ENCODE measurements at places on chromosomes 4 and X. TPM values are rescaled to one million over a fixed set of nuclear protein-coding genes. Genes with fewer than 3 reads are reported as not detected.

Gene HMX1
- not detected for total RNA-seq

Gene RNF150
- total RNA-seq: 28.7 TPM

Gene JAKMIP1
- total RNA-seq: 0.10 TPM

Gene MAGEA2
- not detected for total RNA-seq

Gene OFD1
- 17.8 TPM for total RNA-seq

Gene ADGRG2
- 0.15 TPM for total RNA-seq

DNA sequence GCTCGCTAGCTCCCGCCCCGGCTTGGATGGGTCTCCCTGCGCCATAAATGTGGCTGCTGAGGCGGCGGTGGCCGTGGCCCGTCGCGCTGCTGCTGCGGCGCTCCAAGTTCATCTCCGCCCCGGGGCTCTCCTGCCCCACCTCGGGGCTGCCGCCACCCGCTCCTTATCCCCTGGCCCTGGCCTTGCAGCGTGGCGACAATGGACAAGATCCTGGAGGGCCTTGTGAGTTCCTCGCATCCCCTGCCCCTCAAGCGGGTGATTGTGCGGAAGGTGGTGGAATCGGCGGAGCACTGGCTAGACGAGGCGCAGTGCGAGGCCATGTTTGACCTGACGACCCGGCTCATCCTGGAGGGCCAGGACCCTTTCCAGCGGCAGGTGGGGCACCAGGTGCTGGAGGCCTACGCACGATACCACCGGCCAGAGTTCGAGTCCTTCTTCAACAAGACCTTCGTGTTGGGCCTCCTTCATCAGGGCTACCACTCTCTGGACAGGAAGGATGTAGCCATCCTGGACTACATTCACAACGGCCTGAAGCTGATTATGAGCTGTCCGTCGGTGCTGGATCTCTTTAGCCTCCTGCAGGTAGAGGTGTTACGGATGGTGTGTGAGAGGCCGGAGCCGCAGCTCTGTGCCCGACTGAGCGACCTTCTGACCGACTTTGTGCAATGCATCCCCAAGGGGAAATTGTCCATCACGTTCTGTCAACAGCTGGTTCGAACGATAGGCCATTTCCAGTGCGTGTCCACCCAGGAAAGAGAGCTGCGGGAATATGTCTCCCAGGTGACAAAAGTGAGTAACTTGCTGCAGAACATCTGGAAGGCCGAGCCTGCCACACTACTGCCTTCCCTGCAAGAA lies 763 bp downstream of the USP38 start:
- no peaks in the 10 kb centered on the region for H3K27me3 ChIP-seq
- peak overlapping the region; percentile 97 for H3K27ac ChIP-seq
- H3K4me3 ChIP-seq: peak overlapping the region; percentile 90
- H3K36me3 ChIP-seq: peaks cover 10% of the 10 kb centered on the region

DNA sequence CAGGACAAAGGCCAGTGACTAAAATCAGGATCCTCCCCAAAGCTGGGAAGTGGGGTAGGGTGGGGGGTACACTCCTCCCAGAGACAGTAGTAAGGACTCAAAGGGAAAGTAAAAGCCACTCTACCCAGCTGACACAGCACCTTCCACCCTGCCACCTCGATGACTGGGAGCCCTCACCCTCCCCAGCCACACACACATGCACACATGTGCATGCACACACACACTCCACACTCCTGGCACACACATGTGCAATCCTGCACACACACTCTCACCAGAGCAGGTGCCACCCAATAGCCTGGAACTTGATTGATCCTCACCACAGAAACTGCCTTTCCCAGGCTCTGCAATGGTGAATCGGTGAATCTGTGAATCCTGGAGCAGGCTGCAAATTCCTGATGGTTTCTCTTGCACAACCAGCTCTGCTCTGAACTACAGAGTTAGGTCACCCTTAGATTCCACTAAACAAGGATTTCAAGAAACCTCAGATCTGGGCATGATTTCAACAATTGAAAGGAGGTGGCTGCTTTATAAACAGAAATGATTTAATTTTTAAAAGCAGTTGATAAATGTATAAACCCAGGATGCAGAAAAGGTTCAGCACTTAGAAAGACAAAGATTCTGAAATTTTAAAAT lies 21.5 kb downstream of the AMOT start:
- DNase-seq: no peak
- H3K27me3 ChIP-seq: no peaks in the 10 kb centered on the region
- H3K4me1 ChIP-seq: peaks cover 9% of the 10 kb centered on the region
- H3K36me3 ChIP-seq: no peaks in the 10 kb centered on the region

DNA sequence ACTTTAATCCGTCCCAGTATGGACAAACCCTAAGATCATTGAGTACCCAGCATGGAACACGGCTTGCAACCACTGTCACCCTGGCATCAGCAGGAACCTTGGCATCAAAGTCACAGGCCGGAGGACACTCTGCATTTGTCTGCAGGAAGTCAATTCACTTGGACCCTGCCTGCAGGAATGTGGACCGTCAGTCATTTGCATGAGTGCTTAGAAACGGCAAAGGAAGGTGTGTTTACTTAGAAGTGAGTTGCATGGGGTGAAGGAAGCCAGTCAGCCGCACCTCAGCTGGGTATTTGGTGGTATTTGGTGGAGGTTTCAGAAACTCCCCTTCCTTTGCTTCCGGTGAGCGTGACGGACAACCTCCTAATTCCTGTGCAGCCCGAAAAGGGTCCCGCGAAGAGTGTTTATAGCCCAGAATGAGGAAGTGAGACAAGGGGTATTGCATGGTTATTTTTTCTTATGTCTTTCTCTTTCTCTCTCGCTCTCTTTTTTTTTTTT lies 15.5 kb downstream of the P2RY8 start:
- H3K36me3 ChIP-seq: no peaks in the 10 kb centered on the region
- no peak overlapping the region for H3K27ac ChIP-seq
- no peak overlapping the region for H3K4me3 ChIP-seq

DNA sequence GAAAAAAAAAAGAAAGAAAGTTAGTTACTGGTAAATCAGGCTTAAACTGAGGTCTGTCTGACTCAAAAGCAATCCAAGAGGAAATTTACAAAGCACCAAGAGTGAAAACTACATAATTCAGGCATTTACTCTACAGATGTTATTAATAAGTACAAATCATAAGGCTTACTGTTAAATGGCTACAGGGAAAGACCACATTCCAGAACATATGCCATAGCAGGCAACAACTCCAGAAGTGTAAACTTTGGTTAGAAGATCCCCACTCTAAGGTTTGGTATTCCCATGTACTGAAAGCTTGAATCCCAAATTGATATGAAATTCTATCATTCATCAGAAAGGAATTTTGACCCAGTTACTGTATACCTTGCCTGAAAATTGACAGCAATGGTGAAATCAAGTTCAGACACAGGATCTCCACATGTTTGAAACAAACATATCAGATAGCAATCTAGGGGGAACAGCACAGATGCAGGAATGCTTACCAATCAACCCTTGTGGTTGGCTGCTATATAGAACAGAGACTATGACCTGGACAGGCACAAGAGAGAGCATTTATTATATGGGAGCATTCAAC lies 6.6 kb downstream of the USP26 start:
- H3K4me1 ChIP-seq: no peaks in the 10 kb centered on the region
- DNase-seq: no peak
- H3K27me3 ChIP-seq: no peaks in the 10 kb centered on the region
- no peak overlapping the region for H3K4me3 ChIP-seq
- H3K36me3 ChIP-seq: no peaks in the 10 kb centered on the region

- no peak overlapping the region for H3K4me3 ChIP-seq
- no peaks in the 10 kb centered on the region for H3K27me3 ChIP-seq
- H3K4me1 ChIP-seq: peaks cover 79% of the 10 kb centered on the region
- peak overlapping the region; percentile 63 for H3K27ac ChIP-seq
Observed at GRCh38 chr4:186688150-186688943, 35.3 kb downstream of the FAT1 start.

DNA sequence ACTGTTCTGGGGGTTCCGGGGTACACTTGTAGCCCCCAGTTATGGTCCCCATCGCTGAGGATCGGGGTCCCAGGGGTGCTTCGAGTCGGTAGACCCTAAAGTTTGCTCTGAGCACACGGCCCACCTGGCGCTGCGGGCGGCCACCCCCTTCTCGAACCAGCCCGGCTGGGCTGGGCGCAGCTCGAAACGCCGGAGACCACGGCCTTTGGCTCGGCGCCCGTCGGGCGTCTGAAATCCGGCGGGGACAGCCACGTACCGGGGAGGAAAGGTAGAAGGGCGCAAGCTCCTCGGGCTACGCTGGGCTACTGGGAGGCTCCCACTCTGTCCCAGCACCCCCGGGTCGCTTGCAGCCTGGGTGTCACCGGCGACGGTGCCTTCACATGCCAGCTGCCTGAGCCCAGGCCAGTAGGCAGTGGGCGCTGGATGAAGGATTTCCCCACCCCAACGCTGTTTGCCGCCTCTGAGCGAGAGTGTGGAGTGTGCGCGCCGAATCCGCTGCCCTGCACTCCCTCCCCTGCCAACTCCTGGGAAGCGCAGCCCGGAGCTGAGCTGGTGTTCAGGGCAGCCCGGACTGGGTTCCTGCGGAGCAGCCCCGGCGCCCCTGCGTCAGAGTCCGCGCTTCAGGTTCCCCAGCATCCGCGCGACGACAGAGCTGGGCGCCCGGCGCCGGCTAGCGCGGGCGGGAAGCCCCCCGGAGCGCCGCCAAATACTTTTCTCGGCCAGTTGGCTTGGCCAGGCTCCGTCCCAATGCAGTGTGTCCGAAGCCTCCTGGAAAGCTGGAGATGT lies 637 bp downstream of the MAMLD1 start:
- no peaks in the 10 kb centered on the region for H3K36me3 ChIP-seq
- H3K27ac ChIP-seq: peak overlapping the region; percentile 82
- H3K4me1 ChIP-seq: peaks cover 15% of the 10 kb centered on the region
- peak; percentile 86 for DNase-seq
- H3K27me3 ChIP-seq: no peaks in the 10 kb centered on the region

DNA sequence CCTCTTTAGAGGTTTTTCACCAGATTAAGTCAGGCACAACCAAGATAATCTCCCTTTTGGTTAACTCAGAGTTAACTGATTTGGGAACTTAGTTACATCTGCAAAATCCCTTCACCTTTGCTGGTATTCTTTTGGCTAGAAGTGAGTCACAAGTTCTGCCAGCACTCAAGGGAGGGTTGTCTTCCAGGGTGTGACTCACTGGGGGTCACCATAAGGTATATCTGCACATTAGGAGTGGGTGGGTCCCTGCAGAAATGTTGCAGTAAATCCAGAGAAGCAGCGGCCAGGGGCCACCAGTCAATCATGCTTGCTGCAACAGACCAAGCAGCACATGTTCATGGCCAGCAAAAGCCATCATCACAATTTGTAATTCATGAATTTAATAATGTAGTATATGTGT lies 59.8 kb upstream of the MAML3 start:
- no peaks in the 10 kb centered on the region for H3K36me3 ChIP-seq
- H3K4me3 ChIP-seq: no peak overlapping the region
- no peaks in the 10 kb centered on the region for H3K4me1 ChIP-seq
- no peak overlapping the region for H3K27ac ChIP-seq
- DNase-seq: no peak

DNA sequence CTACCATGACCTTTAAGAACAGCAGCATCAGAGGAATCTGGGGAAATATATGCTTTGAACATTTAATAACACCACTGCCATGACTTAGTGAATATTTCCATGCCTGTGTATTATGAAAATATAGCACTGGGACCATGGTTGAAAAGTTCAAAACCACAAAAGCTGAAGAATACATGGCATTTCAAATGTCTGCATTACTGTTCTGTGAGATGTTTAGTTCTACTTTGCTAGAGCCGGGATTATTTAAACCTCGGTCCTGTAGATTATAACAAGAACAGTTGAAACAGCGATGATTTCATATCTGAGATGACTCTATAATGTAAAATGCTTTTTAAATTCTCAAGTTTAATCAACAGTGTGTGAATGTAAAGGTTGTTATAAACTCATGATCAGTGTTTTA lies 126.7 kb upstream of the AGA start:
- H3K27ac ChIP-seq: peak overlapping the region; percentile 8
- H3K4me1 ChIP-seq: peaks cover 24% of the 10 kb centered on the region
- peaks cover 1% of the 10 kb centered on the region for H3K36me3 ChIP-seq
- DNase-seq: no peak
- no peaks in the 10 kb centered on the region for H3K27me3 ChIP-seq

- H3K36me3 ChIP-seq: peaks cover 1% of the 10 kb centered on the region
- DNase-seq: no peak
- H3K27ac ChIP-seq: no peak overlapping the region
- peaks cover 8% of the 10 kb centered on the region for H3K4me1 ChIP-seq
- H3K4me3 ChIP-seq: no peak overlapping the region
- H3K27me3 ChIP-seq: no peaks in the 10 kb centered on the region
Observed at GRCh38 chr4:185941461-185941860, 127.5 kb upstream of the TLR3 start.

DNA sequence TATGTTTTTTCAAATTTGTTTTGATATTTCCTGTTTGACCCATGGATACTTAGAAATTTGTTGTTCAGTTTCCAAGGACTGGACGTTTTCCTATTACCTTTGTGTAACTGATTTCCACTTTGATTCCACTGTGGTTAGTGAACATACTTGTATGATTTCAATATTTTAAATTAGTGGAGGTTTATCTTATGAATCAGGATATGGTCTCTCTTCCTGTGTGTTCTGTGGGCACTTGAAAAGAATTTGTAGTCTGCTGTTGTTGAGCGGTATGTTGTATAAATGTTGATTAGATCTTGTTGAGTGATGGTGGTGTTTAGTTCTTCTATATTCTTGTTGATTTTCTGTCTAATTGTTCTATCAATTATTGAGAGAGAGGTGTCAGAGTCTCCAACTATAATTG lies 21.2 kb upstream of the LAMTOR3 start:
- H3K27ac ChIP-seq: no peak overlapping the region
- no peak overlapping the region for H3K4me3 ChIP-seq
- DNase-seq: no peak

GRCh38 chr4:18733961-18734360 lies 712.4 kb upstream of the LCORL start:
- no peaks in the 10 kb centered on the region for H3K27me3 ChIP-seq
- H3K36me3 ChIP-seq: no peaks in the 10 kb centered on the region
- no peak for DNase-seq

DNA sequence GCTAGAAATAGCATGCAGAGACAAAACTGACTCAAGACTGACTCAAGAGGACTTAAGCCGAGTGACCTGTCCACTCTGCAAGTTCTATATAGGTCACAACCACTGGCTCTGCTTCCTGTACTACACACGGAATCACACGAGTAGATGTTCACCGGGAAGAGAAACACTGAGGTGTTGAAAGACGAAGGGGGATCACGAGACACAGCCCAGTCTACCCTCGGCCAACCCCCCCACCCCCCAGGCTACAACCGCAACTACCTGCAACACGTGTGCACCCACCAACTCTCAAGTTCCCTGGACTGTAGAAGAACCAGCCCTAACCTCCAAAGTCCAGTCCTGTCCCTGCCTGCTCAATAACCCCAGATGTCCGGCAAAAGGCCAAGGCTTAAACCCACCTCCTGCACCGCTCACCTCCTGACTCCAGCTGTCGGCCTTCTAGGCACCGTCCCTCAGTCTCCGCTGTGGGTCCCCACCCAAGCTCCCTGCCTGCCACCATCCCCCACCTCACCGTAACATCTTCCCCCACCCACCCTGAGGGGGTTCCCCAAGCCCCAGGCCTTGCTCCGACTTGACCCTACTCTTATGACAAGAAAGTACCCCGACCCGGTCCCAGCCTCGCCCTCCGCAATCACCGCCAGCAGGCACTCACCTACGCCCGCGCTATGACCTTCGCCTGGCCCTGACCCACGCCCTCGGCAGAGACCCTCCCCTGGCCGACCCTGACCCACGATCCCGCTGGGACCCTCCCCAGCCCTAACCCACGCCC lies 739 bp downstream of the GAK start:
- peak; percentile 81 for DNase-seq
- H3K27ac ChIP-seq: peak overlapping the region; percentile 92
- H3K4me3 ChIP-seq: peak overlapping the region; percentile 86
- H3K27me3 ChIP-seq: no peaks in the 10 kb centered on the region
- H3K36me3 ChIP-seq: no peaks in the 10 kb centered on the region
